ENCODE measurements at places on chromosomes 4 and X. TPM values are rescaled to one million over a fixed set of nuclear protein-coding genes. Genes with fewer than 3 reads are reported as not detected.

Gene GPAT3
- 2.7 TPM for total RNA-seq

Gene ETDC
- not detected for total RNA-seq

Gene SH3BGRL
- total RNA-seq: 78.2 TPM

- no peak for DNase-seq
These were observed 623.8 kb upstream of the DIPK2B start for GRCh38 chrX:45824471-45824870.

All from T-cell (primary cell).